ENCODE measurements at places on chromosomes 3 and 15. TPM values are rescaled to one million over a fixed set of nuclear protein-coding genes. Genes with fewer than 3 reads are reported as not detected.

The CP gene
- not detected for total RNA-seq

The TRA2B gene
- total RNA-seq, result 271 TPM

GRCh38 chr15:25883463-25884259 lies 20.5 kb upstream of the ATP10A start:
- DNase-seq, result peak; percentile 73

GRCh38 chr3:55267206-55267930 lies 219.7 kb downstream of the WNT5A start:
- no peak for DNase-seq
